Bronchial epithelial cell (primary cell): ENCODE measurements at places on chromosomes 12 and 14. TPM values are rescaled to one million over a fixed set of nuclear protein-coding genes. Genes with fewer than 3 reads are reported as not detected.

ABCB9 gene
- total RNA-seq: 2.3 and 3.4 TPM in 2 replicates

NOVA1 gene
- under 0.01 TPM in 1 of 2 replicates, not detected in the other for total RNA-seq

EXOC3L4 gene
- 0.26 TPM in 1 of 2 replicates, not detected in the other for total RNA-seq

ACYP1 gene
- total RNA-seq: 4.5 and 9.9 TPM in 2 replicates

ATL1 gene
- 0.79 and 1.9 TPM in 2 replicates for total RNA-seq
